Hindlimb muscle (tissue), 1 donor: ENCODE measurements at places on chromosomes 1 and 21. TPM values are rescaled to one million over a fixed set of nuclear protein-coding genes. Genes with fewer than 3 reads are reported as not detected.
A peak's percentile ranks its signal among the peaks of the same experiment; 100 is the strongest.

Gene ROR1
- polyA plus RNA-seq = 9.5 TPM

GRCh38 chr1:17523321-17524041, 16.0 kb upstream of the ARHGEF10L start:
- DNase-seq = no peak

Gene INSRR
- 0.93 TPM for polyA plus RNA-seq

Gene CHIT1
- 1.7 TPM for polyA plus RNA-seq

DNA sequence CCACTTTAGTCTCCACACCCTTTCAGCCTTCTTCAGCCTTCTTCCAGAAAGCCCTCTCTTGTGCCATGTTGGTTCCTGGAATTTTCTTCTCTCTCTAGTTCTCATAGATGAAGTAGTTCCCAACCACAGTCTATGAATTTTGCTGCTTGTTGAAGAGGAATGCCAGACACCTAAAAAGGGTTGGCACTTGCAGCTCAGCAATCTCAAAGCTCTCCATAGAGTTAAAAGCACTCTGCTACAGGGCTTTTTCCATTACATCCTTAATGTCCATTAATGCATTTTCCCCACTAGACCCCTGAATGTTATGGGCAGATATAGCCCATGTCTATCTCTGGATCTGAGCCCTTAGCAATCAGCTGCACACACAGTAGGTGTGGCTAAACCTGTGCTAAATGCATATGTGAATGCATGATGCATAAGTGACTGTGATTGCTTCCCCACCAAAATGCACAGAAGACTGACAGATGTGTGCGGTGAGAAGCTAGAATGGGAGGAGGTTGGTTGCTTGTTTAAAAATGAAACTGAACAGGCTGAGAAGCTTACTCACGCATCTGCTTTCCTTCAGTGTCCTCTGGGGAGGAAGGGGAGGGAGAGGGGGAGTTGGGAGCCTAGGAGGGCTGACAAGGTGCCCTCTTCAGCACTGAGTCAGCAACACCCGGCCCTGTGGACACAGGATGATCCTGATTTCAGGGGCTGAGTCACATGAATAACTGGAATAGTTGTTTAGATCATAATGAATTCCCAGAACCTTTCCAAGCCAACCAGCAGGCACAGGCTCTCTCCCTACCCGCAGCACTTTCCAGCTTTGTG, 146.1 kb upstream of the FGGY start:
- DNase-seq = peak; percentile 53

Gene MR1
- polyA plus RNA-seq = 3.3 TPM

Gene SMYD2
- 58.2 TPM for polyA plus RNA-seq

DNA sequence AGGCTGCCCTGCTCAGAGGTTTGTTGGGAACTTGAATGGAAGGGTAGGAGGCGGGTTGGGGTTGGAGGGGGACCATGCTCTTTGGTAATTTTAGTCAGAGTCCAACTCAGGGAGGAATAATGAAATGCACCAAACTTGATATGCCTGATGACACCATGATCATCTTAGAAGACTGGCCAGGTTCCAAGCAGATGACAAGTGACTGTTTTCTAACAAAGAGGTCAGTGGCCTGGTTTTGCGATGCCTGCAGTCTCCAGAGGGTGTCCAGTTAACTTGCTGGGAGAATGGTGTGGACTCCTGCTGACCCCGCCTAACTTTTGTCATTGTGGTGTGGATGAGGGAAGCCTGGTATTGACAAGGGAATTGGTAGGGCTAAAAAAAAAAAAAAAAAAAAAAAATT, 12.4 kb downstream of the VANGL1 start:
- DNase-seq = no peak

Gene LRRC71
- 0.83 TPM for polyA plus RNA-seq

Gene HIVEP3
- polyA plus RNA-seq = 3.1 TPM

GRCh38 chr1:171743081-171743870, 1.4 kb upstream of the VAMP4 start:
- DNase-seq = peak; percentile 38

Gene RIIAD1
- not detected for polyA plus RNA-seq

Gene ILDR2
- 3.8 TPM for polyA plus RNA-seq

DNA sequence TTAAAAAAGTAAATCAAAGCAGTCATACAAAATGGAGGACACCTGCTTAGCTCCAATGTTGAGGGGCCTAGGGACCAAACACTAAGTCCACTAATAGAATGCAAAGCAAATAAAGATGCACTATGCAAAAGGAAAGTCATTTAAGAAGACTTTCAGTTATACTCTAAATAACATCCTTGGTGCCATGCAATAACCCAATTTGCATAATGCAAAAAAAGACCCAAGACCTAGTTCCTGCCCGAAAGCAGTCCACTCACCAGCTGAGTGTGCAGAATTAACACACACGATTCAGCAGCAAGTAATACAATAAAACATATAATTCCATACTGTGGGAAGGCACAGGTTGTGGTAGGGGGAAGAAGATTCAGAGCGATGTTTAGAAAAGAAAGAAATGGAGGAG, 101.8 kb downstream of the TGFBR3 start:
- DNase-seq = no peak

- DNase-seq = no peak
Measured at GRCh38 chr21:42777757-42778344, 101.5 kb downstream of the WDR4 start.

Gene PBX1
- polyA plus RNA-seq = 55.4 TPM

Gene AMPD1
- 142 TPM for polyA plus RNA-seq

Gene TFF3
- polyA plus RNA-seq = 1.7 TPM

Gene RGSL1
- polyA plus RNA-seq = not detected

- DNase-seq = no peak
Measured at GRCh38 chr1:11691302-11691914, at the start of gene DRAXIN. TSS of gene DRAXIN (plus strand) at chr1:11691710. CDS start at chr1:11706259, 14,549 bp downstream.

- no peak for DNase-seq
Measured at GRCh38 chr1:115252585-115252984, 85.5 kb downstream of the NGF start.

DNA sequence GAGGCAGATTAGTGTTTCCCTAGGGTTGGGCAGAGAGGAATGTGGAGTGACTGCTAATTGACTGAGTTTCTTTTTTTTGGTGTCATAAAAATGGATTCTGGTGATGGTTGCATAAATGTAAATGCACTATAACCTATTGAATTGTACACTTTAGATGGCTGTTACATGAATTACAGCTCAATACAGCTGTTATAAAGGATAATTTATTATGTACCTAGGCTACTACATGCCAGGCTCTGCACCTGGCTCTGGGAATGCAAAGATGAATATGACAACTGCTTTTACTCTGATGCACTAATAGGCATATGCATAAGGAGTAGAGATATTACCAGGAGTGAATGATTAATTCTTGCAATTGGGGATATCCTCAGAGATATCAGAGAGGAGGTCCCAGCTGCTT, 345.3 kb downstream of the PTBP2 start:
- DNase-seq = no peak

- no peak for DNase-seq
Measured at GRCh38 chr1:165425621-165426020, 19.3 kb downstream of the RXRG start.

DNA sequence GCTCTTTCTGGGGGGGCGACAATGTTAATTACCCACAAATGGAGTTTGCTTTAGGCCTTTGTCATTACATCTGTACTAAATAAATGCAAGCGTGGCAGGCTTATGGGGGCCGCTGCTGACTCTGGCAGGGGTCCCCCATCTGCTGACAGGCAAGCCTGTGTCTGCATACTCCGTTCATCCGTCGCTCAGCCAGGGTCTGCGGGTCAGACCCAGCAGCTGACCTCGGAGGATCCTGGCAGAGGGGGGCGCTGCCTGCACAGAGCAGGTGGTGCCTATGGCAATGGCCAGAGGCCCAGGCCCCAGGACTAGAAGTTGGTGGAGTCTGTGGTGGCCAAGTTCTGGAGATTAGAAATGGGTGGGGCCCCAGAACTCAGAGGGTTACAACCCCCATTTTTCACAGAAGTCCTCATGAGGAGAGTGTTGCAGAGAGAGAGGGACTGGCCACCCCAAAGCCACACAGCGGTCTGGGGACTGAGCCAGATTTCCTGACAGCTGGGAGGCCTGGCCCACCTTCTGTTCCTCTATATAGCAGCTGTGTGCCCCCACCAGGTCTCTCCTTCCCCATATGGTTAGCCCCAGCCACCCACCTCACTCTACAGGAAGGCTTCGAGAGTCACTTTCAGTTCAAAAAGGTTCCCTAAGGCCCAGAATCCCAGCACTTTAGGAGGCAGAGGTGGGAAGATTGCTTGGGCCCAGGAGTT, 31.0 kb downstream of the TTC39A start:
- no peak for DNase-seq

GRCh38 chr1:1203561-1204424, 2.6 kb downstream of the TNFRSF18 start:
- no peak for DNase-seq

GRCh38 chr1:185632659-185633423, 101.3 kb upstream of the HMCN1 start:
- no peak for DNase-seq

- DNase-seq = no peak
Measured at GRCh38 chr21:34203851-34204420, 130.6 kb downstream of the MRPS6 start.

DNA sequence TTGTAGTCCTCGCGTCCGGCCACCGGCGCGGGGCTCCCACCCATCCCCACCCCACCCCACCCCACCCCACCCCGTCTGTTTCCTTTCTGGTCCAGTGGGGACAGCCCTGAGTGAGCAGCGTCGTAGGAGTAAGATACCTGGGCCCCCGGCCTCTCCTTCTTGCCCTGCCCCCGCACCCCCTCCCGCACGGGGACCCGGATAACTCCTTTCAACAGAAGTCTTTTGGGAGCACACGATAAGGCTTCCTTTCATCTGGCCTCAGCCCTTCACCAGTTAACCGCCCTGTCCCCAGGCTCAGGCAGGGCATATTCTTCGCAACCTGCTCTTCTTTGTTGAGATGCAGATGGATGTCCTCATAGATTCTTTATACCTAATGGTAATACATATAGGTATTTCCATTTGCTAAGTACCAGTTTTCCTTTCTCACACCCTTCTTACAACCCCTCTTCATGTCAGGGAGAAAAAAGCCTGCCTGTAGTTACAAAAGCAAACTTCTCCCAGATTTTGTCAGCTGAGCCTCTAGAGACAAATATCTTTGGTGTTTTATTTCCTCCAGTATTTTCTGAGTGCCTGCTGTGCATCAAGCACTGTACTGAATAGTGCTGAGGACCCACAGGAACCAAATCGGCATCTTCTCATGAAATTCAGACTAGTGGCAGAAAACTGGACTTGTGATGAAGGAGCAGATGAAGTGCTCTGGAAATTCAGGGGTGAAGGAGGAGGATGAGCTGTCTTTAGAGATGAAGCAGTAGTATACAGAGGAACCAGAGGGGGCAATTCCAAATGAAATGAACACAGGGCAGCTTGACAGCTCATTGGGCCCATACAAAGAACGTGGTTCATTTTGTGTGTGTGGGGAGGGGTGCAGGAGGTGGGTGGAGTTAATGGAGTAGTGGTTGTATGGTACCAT, 33.6 kb downstream of the SLC2A1 start:
- no peak for DNase-seq

- DNase-seq = no peak
Measured at GRCh38 chr21:17858747-17859146, 39.6 kb upstream of the C21orf91 start.

DNA sequence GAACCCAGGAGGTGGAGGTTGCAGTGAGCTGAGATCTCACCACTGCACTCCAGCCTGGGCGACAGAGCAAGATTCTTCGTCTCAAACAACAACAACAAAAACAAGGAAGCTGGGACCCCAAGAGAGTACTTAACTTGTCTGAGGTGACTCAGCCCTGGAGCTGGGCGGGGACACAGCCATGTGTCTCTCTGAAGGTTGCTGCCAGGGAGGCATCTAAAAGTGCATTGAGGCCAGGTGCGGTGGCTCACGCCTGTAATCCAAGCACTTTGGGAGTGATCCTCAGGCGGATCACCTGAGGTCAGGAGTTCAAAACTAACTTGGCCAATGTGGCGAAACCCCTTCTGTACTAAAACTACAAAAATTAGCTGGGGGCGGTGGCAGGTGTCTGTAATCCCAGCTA, 7.7 kb downstream of the IFI6 start:
- no peak for DNase-seq

Gene LEMD1
- not detected for polyA plus RNA-seq

GRCh38 chr21:42253466-42253865, 34.5 kb downstream of the ABCG1 start:
- no peak for DNase-seq

DNA sequence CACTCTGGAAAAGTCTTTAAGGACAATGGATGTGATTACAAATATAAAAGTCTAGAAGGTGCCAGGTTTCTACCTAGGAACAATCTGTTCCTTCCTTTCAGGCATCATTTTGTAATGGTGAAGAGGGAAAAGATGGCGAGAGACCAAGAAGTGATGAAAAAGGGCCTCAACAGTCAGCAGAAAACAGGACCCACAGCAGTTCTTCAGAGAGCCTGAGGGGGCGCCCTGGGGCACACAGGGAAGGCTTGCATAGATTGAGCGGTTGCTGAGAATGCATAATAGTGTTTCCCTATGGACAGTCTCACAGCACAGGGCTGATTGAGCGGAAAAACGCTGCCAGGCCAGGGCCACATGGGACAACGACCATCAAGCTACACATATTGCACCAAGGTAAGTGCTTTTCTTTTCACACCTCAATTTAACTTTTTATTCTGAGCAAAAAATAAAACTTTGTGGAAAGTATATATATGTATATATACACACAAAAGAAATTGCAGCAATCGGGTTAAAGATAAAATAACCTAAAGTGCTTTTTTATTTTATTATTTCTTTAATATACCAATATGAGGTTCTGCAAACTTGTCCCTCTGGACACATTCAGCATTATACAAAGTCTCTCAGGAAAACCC, 3.1 kb upstream of the YRDC start:
- peak; percentile 65 for DNase-seq

- no peak for DNase-seq
Measured at GRCh38 chr1:210978316-210978973, 155.5 kb downstream of the KCNH1 start.

DNA sequence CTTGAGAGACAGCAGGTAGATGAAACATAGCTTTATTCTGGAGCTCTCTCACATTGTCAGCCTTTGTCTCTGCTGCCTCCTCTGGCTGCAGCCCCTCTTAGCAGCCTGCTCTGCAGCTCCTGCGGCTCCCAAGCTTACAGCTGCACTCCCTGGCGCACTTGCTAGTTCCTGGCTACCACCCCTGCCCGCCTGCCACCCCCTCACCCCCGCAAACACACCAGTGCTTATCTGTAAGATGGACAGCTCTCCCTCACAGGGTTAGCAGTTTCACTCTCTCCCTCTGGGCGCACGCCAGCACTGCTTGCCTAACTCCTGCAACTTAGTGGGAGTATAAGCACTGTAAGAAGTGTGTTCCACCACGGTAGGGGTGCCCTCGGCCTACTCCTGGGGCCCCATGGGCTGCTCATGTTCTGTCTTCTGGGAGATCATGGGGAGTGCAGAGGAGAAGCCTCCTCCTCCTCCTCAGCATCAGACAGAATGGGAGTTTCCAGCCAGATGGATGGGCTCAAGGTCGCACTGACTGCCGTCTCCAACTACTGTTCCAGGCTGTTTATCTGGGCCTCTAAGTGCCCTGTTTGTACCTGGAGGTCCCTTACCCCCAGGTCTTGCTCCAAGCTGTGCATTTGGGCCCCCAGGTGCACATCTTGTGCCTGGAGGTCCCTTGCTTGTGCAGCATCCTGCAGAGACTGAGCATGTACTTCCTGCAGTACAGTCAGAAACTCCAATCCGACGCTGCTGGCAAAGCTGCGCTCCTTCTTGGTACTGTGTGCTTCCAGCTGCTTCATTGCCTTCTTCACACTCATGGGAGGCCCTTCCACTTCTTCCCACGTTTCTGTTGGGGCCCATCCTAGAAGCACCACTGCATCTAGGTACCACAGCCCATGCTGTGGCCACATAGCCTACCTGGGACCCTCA, 1388.1 kb downstream of the AMY1C start:
- DNase-seq = peak; percentile 14

Gene PTPN14
- polyA plus RNA-seq = 12.8 TPM
